ENCODE measurements at places on chromosomes 7 and 10.

- no peak for DNase-seq
Measured at GRCh38 chr7:1439373-1440363, 19.6 kb downstream of the MICALL2 start.

DNA sequence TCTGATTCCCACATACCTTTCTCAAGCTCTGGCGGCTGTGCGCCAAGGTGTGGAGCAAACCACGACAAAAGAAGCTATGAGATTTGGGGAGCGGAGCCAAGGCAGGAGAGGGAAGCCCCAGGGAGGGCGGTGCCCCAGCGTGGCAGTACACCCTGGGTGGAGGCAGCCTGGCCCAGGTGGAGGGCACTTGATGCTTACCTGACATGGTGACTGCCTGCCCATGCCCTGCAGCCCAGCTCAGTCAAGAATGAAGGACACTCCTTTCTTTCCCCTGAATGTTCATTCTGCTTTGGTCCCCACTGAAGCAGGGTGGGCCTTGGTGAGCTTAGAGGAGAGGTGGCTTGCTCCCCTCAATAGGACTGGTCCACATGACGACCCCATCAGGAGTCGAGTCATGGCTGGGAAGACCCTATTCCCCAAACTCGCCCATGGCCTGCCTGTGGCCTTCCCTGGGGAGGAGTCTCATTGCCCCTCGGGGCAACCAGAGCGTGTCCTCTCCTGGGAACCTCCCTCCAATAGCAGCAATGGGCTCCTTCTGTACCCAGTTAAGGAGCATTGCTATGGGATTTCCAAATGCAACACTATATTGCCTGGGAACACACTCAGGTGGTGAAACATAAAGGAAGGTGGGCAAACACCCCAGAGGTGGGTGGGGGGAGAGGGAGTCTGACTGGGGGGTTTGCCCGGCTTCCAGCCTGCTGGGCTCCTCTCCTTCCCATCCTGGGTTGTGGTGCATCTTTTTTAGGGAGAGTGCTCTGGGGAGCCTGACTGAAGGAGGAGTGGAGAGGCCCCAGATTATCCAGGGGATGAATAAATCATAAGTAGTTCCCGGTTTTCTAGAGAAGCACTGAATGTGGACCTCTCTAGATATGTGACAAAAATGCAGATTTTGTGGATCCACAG, 22.7 kb downstream of the RAMP3 start:
- DNase-seq = no peak

- DNase-seq = no peak
Measured at GRCh38 chr7:109497053-109497452, 927.4 kb downstream of the DNAJB9 start.

DNA sequence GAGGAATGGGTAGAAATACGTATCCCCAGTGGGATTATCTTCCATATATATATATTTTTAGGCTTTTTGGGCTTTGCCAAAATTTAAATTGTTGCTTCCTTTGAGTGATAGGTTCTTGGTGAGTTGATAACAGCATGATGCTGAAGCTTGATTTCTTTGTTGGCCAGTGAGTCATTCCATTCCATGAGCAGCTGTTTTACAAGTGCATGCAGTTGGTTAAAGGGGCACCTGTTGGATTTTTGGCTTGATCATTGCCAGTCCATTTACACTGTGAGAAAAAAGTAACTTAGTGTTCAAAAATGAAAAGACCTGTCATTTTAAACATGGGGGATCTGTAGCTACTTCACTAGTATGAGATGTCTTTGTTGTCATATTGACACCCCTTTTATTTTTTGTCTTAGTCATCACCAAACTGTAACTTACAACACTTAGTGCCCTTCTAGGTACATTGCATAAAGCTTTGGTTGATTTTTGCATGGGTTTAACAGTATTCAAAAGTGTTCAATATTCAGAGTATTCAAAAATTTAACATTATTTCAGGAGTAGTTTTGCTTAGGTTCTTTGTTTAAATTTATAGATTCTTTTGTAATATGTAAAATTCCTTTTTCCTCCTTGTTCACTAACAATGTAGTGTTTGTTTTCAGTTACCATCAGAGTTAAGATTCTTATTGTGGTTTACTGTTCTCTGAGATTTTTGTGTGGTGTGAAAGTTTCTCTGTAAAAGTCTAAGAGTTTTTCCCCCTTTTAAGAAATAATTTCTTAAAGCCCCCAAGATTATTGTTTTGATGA, 8.8 kb downstream of the AKAP9 start:
- peak; percentile 56 for DNase-seq

DNA sequence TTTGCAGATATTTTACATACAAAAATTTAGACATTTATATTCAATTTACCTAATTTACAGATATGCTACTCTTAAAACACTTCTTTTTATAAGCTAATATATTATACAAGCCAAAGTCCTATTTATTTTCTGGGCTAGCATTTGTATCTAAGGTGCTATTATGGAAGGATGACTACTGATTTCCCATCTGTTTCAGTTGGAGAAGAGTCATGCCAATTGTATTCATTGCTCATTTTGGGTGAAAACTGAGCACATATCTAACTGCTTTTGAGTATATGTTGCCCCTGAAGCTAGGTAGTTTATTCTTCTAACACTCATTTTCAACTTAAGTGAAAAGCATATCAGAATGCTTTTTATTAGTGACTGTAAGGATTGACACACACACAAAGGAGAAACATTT, 172.9 kb downstream of the CDK14 start:
- no peak for DNase-seq

Measured in SJCRH30 (cell line).